ENCODE measurements at places on chromosomes 3 and 15. TPM values are rescaled to one million over a fixed set of nuclear protein-coding genes. Genes with fewer than 3 reads are reported as not detected.

The TRH gene
- total RNA-seq: not detected

DNA sequence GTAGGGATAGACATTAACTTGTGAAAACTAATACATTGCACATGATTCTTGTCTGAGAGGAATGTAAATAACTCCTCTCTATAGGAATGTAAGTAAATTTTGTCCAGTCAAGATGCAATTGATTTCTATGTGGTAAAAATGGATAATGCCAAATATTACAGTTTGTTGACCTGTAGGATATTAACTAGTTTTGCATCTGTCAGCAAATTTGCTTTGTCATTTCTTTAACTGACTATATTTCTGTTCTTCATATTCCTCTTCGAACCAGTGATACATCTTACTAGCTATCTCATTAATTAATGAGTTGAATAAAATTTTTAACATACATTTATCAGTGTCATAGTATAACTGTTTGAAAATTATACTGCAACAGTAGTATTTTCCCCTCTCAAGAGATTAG is 80.4 kb downstream of the EDEM1 start:
- DNase-seq: no peak

GRCh38 chr15:33701304-33701696 is 267.0 kb upstream of the CHRM5 start:
- no peak for DNase-seq

DNA sequence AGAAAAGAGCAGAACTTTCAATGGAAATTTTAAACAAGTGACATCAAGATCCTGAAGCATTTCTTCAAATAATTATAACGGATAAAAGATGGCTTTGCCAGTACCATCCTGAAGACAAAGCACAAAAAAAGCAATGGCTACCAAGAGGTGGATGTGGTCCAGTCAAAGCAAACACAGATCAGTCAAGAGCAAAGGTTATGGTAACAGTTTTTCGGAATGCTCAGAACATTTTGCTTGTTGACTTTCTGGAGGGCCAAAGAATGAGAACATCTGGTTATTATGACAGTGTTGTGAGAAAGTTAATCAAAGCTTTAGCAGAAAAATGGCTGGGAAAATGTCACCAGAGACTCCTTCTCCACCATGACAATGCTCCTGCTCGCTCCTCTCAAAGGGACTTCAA is 31.5 kb downstream of the FEM1B start:
- DNase-seq: no peak

DNA sequence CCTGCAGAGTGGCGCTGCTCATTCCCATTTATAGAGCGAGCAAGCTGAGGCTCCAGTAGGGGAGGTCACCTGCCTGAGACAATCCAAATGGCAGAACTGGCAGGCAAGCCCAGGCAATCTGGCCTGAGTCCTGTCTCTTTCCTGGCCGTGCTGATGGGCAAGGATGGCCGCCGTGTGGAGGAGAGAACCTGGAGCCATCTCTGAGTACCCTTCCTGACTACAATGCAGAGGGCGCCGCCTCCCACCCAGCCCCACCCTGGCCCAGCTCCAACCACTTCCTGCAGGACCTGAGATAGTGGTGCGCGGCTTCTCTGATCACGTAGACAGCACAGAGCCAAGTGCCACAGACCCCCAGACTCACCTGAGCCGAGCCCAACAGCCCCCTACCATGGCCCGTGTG is 7.0 kb downstream of the TLR9 start:
- peak; percentile 76 for DNase-seq

DNA sequence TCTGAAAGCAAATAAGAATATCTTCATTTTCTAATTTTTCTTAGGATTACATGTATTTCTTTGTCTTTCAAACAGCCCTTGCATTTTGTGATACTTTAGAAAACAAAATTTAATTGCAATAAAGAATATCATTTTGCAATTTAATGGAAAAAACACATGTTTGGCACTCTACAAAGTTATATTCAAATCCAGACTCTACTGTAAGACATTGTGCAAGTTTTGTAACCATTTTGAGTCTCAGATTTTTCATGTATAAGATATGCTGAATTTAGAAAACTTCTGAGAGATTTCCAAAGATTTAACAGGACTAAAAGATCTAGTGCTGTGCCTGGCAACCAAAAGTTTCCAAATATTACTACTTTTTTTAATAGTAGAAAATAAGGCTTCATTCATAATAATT is 187.1 kb upstream of the AGTR1 start:
- DNase-seq: no peak

DNA sequence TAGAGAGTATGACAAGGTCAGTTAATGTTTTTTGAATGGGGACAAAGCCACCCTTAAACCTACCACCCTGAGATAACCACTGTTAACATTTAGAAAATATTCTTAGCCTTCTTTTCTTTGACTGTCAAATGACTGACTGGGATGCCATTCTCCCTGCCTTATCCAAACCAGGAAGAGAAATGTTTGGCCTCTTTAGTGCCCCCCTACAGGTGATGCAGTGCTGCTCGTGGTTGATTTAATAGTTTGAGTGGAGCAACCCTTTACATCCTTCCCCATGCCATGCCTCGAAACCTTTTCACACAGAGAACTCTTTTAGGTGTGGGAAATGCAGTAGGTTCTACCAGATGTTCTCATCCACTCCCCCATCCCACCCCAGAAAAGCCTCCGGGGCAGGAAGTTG is 38.7 kb upstream of the UMPS start:
- DNase-seq: no peak

- DNase-seq: no peak
Observed at GRCh38 chr3:94106268-94106667, 43.4 kb downstream of the NSUN3 start.

The WDR6 gene
- total RNA-seq: 125 TPM

The IL5RA gene
- not detected for total RNA-seq

The FLNB gene
- total RNA-seq: 26.3 TPM

DNA sequence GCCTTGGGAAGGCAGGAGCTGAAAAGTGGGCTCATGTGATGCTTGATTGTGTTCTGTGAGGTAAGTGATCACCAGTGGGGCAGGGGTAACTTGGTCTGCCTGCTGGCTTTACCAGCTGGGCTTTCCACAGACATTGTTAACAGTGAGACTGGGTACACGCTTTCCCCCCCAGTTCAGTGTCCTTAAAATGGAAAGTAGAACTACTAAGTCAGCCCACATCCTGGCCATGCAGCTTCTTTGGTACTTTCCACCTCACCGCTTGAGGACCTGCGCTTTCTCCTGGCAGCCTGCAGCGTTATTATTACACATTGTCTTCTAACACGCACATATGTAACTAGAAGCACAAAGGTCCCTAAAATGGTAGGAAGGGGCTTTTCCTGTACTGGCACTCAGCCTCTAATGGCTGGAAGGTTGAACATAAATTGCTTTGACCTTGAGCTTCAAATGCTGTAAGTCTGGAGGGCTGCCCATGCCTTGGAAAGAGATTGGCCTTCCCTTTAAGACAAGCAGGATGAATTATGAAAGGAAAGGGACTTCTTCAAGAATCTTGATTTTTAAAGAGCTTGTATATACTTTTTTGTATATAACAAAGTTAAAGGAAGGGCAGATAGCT is 216.1 kb upstream of the ROPN1 start:
- DNase-seq: no peak

GRCh38 chr3:186536883-186537844 is 7.0 kb downstream of the CRYGS start:
- DNase-seq: no peak

DNA sequence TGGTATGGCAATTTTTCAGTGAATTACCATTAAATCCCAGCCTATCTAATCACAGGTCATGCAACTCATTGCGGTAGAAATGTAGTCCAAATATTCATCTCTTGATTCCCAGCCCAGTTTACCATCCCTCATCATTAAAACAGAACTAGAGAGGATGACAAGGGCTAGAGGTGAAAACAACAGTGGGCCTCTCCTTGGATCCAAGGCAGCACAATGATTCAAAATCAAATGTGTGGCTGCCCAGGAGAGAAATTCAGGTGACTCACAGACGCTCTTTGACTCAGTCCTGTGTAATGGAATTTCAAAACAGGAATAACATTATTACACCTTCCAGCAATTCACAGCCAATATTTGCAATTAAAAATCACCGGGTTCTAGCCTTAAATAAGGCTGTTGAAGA is 246.5 kb downstream of the TBL1XR1 start:
- DNase-seq: no peak

The SLC6A1 gene
- total RNA-seq: not detected

GRCh38 chr15:35495080-35495479 is 50.9 kb downstream of the DPH6 start:
- no peak for DNase-seq

The ZNF860 gene
- total RNA-seq: not detected

GRCh38 chr3:172192830-172193415 is 153.5 kb downstream of the FNDC3B start:
- DNase-seq: no peak

DNA sequence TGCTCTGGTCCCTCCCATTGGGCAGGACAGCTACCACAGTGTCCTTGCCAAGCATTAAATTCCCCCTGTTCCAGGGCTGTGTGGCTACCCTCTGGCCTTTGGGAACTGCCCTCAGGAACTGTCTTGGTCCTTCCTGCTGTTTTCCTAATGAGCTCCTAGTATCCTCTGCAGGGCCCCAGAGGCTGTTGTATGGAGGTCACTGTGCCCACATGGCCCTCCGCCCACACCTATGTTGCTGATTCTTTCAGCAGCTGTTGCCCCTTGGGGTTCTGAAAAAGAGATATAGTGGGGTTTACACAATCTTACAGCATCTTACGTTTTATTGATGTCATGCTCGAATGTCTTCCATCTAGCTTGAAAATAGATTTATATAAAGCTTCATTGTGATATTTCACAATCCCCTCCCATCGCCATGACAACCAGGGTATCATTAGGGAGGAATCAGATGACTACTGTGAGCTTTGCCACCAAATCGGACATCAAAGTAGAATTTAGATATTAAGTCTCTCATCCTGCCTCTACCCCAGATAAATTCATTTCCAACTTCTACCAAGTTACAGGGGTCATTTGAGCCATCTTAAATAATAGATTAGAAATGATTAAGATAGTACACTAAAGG is 97.1 kb upstream of the NR2E3 start:
- no peak for DNase-seq

DNA sequence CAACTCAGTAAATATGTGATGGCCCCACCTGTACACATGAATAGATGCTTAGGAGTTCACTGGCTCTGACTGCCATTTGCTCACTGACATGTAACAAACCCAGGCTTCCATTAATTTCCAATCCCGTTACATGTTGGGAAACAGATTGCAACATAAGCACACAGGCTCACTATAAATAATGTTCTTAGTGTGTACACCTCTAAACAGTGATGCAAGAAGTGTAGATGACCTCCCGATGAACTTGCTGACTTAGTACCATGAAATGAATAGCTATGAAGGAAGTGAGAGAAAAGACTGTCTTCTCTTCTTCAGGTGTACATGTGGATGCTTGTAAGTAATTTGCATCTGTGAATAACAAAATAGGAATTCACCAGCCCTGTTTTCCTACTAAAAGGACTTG is 21.4 kb upstream of the FSIP1 start:
- no peak for DNase-seq

DNA sequence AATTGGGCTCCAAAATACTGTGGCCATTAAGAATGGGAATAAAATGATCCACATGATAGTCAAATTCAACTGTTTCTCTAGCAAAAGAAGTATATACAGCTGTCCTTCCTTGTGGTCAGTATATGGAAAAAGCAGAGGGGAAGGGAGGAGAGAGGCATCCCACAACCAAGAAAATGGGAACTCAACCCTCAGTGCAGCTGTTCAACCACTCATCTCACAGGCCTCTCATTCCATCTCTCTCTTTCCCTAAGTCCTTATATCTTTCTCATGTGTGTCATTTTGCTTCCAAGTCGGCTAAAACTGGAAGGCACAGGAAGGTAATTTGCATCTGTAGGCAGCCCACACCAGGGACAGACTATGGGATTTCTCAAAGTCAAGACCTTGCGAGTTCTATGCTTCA is 27.5 kb downstream of the AVEN start:
- DNase-seq: no peak

The ACKR2 gene
- total RNA-seq: 1.4 TPM

DNA sequence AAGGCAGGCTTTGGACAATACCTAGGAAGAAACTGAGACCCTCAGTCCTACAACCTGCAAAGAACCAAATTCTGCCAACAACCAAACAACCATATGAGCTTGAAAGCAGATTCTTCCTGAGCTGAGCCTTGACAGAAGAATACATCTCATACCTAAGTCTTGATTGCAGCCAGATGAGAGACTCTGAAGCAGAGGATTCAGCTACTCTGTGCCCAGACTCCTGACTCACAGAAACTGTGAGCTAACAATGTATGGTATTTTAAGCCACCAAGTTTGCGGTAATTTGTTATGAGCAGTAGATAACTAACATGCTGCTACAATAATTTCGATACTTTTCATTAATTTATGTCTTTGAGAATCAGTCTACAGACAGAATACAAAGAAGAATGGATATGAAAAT is 325.1 kb upstream of the CBLB start:
- no peak for DNase-seq

DNA sequence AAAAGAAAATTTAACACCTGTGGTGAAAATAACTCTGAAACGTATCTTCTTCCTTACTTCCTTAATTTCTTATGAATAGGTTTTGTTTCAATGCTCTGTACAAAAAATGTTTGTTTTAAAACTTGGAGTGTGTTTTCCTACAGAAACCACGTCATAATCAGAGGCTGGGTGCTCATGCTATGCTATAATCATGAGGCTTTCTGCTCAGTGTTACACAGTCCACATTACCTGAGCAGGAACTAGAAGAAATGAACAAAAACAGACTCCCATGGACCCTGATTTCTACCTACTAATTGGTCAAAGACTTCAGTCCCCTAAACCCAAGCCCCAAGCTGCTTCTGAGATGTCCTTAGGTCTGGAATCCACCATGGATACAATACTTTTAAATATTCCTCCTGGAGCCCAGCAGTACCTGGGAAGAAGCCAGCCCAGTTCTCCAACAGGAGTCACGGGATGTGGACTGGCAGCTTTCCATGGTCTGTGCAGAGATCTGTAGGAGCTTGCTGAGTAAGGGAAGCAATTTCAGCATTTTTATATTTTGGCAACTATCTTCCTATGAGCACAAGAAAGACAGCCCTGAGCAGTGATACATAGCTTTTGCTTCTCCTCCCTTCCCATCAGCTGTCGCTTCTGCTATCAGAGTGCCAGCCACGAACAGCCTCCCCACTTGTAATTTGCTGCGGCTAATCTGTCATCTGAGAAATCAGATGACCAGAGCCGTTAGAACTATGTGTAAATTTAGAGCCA is 65.6 kb downstream of the WDR72 start:
- no peak for DNase-seq

DNA sequence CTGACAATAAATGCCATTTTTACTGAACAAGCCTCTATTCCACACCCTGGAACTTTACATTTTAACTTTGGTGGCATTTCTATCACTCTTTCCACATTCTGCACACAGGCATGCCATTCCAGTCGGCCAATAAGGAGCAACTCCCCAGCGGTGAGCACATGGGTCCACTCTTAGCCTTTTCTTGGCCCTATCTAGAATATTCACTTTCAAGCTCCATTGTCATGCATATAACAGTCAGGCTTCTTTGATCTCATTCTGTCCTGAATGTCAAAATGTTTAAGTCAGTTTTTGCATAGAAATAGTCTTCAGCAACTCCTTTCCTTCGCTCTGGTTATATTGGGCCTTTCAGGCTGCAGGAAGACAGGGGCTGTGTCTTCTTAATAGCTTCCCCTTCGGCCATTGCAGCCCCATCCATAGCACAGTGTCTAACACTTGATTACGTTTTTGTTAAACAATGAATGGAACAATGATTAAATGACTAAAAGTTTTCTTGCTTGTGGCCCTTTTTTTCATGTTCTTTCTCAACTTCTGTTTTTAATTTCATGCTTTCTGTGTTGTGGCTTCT is 427.3 kb downstream of the MFSD1 start:
- DNase-seq: no peak
